CMK (cell line): ENCODE measurements at places on chromosomes 12 and 14.

- no peak for DNase-seq
Measured at GRCh38 chr12:102504280-102504679, 23.9 kb upstream of the IGF1 start.

GRCh38 chr12:59372956-59373355 is 222.9 kb upstream of the SLC16A7 start:
- DNase-seq: no peak

- DNase-seq: no peak
Measured at GRCh38 chr12:113173081-113173698, 12.1 kb downstream of the DDX54 start.

- DNase-seq: no peak
Measured at GRCh38 chr12:65594409-65594808, 229.9 kb upstream of the HMGA2 start.

GRCh38 chr14:60242429-60242828 is 6.6 kb upstream of the PPM1A start:
- no peak for DNase-seq

GRCh38 chr14:102421411-102422057 is 58.8 kb downstream of the TECPR2 start:
- no peak for DNase-seq

DNA sequence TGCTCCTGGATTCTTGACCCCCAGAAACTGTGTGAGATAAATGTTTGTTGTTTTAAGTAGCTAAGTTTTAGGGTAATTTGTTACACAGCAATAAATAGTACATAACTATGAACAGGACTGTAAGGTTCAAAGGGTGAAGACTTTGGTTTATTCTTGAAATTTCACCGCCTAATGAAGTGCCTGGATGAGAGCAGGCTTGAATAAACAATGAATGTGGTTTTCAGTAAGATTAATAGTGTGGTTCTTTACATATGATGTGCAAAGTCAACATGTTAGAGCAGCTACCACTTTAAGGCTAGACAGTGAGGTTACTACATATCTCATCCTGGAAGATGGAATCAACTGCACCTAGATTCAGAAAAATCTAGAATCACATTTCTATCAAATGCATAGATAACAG is 145.2 kb upstream of the BTG1 start:
- no peak for DNase-seq

GRCh38 chr12:7009512-7009911 is 8.8 kb downstream of the LPCAT3 start:
- DNase-seq: no peak
